Stimulated activated CD4-positive, alpha-beta T cell treated with anti-CD3 and anti-CD28 coated beads, Interleukin-1b, Interleukin-23, amount 100 ng/mL, for 1 hour (primary cell): ENCODE measurements at places on chromosomes 7 and 10.

DNA sequence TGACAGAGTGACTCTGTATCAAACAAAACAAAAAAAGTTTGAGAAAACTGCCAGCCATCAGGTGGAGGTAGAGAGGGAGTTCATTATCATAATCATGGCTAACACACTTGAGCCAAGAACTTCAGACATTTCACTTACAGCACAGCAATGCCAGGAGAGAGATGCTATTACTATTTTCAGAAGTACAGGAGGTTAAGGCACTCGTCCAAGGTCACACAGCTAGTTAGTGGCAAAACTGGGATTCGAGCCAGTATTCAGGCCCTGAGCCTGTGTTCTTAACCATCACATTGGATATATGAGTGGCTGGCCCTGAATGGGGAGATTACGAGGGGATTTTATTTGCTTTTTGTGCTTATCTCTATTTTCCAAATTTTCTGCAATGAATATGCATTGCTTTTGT, 24.8 kb upstream of the UNC5B start:
- DNase-seq = no peak

DNA sequence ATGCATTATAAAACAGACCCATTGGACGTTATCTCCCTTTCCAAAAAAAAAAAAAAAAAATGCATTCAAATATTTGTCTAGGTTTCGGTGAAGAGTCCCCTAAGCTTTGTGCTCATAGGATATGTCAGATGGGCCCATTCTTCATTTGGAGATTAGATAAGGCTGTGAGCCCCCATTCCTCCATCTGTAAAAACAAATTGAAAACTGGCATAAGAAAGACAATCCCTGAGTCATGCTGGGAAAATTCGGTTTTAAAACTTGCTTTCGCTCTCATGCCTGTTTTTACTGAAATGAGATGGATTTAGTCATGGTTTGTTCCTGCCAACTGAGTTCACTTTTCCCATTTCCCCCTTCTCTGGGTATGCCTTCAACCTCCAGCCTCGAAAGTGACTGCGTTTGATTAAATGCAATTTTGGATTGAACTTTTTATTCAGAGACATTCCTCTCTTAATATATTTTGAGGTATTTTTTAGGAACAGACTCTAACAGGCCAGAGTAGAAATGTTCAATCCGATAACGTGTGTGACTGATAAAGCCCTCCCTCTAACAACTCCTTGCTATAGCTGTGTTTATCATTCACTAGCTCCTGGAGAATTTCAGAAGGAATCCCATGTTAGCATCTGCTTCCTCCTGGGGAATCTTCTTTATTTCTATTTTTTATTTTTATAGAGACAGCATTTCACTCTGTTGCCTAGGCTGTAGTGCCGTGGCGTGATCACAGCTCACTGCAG, 190.9 kb upstream of the LYZL2 start:
- no peak for DNase-seq

DNA sequence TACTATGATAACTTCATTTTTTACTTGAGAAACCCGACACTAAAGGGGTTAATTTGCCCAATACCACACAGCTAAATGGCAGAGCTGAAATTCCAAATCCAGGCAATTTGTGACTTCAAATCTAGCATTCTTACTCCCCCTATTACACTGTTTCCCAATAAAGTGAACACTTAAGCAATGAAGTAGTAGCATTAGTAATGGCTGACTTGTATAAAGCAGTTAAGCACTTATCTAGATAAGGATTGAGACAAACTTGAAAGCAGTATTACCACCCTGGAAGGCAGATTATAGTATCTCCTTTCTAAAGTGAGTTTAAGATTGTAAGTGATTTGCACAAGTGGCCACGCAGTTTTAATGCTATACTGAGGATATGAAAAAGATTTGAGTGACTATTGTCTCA, 39.3 kb downstream of the WASL start:
- no peak for DNase-seq

GRCh38 chr7:128100225-128100948, 69.2 kb upstream of the LRRC4 start:
- DNase-seq = no peak

GRCh38 chr7:75987805-75988567, 6.4 kb downstream of the TMEM120A start:
- DNase-seq = no peak

GRCh38 chr10:12243864-12244620, 48.1 kb downstream of the CDC123 start:
- DNase-seq = no peak

DNA sequence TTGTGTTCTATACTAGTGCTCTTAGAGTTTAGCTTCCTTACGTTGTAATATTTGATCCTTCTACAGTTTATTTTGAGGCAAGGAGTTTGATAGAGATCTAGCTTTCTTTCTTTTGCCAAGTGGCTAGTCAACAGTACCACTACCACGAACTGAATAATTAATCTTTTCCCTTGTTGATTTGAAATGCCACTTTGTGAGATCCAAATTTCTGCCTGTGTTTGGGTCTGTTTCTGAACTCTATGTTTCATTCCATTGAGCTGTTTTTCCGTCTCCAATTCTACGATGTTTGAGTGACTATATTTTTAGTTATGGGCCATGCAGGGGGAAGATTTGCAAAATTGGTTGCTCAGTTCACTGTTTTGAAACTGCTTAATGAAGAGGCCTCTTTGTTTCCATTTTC, 134.7 kb downstream of the KIAA1217 start:
- no peak for DNase-seq

DNA sequence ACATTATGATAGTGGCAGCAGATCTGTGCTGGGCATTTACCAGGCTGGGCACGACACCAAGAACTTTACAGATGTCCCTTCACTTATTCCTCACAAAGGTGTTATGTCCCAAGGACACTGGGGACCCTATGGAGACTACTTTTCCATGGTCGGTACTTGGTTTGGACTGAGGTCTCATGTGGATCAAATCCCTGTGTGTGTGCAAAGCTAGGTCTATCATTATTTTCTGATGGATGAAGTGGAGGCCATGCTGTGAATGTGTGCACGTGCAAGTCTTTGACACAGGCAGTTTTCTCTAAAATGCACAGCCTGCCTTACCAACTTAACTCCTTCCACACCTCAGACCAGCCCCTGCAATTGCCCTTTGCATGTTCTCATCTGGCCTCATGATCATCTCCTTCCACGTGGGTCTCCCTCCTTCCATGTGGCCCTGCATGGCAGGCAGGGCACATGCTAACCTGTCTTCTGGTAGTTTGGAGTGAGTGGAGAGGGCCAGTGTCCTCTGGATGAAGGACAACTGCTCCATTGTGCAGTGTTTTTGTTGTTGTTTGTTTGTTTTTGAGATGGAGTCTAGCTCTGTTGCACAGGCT, 16.0 kb upstream of the ZNF273 start:
- DNase-seq = no peak

DNA sequence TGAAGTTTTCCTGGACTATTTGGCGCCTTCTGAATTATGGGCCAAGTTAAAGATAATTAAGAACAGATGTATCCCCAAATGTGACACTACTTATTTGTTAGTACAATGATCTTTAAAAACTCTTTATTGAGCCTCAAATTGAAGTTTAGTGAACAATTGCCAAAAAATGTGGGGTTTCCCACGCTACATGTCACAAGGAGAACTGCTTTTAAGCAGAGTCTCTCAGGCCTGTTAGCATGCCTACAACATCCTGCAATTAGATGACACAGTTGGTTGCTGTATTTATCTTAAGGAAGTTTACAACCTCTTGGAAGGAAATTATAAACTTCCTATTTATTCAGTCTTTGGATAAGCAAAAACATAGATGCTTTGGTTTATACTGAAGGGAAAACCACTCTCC, 733.0 kb downstream of the TNS3 start:
- DNase-seq = no peak

- DNase-seq = no peak
These were observed 108.2 kb downstream of the HIP1 start for GRCh38 chr7:75630549-75630948.

DNA sequence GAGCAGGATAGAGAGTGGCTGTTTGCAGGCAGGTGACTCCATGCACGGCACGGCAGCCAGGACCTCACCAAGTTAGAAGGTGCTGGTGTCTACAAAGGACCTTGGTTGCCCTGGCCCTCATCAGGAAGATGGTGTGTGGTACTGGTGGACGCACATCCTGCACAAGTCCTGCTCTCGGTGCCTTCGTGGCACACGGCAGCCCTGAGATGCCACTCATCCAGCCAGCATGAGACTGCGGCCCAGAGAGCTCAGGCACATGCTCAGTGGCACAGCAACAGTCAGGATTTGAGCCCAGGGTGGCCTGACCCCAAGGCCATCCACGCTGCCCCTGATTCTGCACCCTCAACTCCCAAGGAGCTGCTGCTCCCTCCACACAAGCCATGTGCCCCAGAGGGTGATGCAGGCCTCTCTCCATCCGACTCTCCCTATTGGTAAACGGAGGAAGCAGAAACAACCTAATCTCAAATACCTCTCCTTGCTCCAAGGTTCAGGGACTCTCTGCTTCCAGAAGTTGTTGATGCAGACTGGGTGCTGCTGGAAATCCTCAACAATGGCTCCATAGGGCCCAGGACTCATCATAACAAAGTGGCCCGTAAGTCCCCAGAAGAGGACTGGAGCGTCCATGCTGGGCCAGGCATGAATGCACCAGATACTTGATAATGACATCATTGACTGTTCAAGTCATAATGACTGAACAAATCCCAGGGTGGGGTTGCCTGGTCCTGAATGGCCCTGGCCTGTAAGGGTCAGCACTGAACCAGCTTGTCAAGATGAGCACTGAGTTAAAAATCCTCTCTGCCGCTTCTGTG, 93.6 kb downstream of the ARHGAP22 start:
- DNase-seq = no peak

DNA sequence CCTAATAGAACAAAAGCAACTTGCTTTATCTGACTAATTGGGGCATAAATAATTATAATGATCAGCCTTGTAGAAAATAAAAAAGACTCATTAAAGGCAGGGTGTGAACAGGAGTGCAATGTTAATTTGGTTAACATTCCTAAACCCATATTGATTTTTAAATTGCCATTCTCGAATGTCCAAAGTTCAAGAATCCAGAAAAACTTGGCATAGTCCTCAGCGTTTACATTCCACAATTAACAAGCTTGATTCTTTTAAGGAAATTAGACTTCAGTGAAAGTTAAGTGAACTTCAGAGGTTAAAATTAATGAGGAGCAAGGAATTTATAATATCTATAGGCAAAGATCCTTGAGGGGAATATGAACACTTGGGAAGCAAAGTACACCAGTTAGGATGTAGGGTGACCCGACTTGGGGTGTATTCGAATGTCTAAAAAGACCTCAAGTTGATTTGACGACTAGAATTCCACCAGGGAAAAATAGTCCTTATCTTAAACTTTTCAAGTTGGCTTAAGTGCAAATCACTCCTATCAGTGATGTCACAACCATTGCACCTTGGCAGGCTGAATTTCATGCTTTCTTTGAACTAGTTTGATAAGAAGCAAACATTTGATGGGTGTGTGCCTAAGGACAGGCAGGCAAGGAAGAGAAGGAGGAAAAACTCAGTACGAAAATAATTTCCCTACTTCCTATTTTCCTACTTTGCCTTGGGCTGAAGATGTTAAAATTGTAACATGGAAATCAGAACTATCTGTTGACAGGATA, 830.4 kb upstream of the COBL start:
- no peak for DNase-seq

DNA sequence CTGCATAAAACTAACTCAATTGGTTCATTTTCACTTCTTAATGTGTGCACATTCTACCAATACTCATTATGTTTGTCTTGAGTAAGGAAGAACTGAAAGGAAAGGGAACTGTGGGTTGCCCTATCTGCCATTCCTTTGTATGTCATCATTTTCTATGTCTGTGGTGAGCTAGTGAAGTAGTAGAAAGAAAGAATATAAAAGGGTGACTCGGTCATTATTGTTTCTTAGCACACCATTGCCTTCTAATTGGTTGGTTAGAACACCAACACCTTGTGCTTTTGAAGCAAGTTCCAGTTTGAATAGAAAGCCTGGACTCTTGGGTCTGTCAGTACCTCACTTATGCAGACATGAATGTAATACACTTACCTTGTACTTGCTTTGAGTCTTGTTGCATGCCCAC, 64.3 kb upstream of the MDFIC start:
- no peak for DNase-seq

DNA sequence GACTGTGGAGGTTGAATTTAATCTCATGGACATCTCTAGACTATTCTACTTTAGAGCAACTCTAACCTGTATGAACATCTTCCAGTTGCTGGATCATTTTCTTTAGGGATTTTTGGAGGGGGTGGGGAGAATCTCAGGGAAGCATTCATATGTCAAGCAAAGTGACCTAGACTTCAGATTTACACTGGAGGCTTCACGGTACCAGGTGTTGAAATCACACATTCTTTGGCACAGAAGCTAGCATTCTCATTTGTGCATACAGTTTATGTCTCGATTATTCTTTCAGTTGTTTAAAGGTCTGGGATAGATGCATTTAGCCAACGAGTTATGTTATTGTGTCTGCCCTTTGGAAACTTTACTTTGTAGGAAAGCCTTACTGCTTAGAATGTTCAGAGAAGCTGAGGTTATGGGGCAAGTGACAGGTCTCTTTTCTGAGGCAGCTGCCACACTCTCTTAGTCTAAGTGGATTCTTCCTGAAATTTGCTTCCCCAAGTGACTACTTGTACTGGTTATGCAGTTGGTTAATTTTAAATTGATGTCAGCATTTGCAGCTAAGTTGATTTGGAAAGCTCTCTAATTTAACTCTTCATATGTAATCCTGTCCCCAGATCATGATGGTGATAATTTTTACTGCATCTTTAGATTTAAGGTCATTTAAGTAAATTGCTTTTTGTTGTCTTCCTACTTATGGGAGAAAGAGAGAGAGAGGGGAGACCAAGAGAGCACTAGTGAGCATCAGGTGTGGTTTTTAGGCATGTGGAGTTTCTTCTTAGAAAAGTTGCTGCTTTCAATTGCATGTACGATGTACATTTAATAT, 153.8 kb downstream of the PRKG1 start:
- no peak for DNase-seq

GRCh38 chr7:128165927-128166420, 75.1 kb upstream of the LEP start:
- DNase-seq = no peak

- no peak for DNase-seq
These were observed 26.8 kb downstream of the WNT2 start for GRCh38 chr7:117296066-117296465.

- no peak for DNase-seq
These were observed 49.6 kb upstream of the GPR158 start for GRCh38 chr10:25125201-25125611.

GRCh38 chr10:121818599-121818998, 109.2 kb downstream of the ATE1 start:
- DNase-seq = no peak

- no peak for DNase-seq
These were observed 2.2 kb upstream of the AUTS2 start for GRCh38 chr7:69596056-69596455.

- no peak for DNase-seq
These were observed 13.6 kb upstream of the KCND2 start for GRCh38 chr7:120259386-120259785.

DNA sequence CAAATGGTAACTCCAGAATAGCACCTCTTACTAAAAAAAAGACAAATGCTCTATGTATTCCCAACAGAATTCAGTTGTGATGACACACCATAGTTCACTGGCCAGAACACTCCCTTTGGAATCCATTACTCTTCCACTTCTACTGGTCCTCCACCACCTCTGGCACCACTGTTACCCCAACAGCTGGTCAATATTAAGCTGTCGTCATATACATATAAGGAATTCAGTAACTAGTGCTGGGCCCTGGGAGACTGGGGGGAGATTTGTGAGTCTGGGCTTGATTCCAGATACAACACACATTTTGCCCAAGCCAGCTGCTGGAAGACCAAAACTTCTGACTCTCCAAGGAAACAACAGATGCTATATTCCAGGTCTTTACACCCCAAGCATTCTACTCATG, 26.0 kb upstream of the ITGA8 start:
- DNase-seq = no peak
